ENCODE measurements at places on chromosomes 7 and 10.
A peak's percentile ranks its signal among the peaks of the same experiment; 100 is the strongest.

DNA sequence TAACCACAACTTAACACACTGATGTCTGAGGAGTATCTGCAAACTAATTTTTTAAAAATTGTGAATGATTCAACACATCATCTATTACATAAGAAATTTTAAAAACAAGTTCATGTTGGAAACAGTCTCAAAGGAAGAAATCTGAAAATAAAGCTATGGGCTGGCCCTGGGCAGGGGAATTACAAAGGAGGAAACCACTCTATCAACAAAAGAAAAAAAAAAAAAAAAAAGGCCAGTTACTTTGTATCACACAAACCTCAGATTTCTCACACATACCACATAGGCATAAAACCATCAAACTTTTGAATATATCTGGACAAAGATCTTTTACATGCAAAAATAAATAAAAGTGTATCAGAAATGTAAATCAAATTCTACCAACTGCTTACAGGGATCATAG lies 20.8 kb downstream of the TIAL1 start:
- DNase-seq: no peak

DNA sequence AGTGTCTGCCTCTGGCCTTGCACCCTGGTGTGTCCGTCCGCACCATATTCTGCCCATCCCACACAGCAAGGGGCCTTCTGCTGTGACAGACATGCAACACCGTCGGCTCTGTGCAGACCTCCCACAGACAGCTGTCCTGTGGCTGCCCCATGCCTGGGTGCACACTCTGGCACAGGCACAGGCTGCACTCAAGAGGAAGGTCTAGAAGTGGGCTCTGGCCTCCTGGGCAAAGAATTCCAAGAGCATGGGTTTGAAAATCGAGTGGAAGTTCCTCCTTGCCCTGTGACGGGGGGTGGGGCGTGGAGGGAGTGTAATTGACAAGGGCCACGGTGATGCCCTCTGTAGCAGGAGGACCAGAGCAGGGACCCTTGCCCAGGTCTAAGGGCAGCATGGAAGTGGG lies 4.3 kb upstream of the LOXL4 start:
- DNase-seq: no peak

DNA sequence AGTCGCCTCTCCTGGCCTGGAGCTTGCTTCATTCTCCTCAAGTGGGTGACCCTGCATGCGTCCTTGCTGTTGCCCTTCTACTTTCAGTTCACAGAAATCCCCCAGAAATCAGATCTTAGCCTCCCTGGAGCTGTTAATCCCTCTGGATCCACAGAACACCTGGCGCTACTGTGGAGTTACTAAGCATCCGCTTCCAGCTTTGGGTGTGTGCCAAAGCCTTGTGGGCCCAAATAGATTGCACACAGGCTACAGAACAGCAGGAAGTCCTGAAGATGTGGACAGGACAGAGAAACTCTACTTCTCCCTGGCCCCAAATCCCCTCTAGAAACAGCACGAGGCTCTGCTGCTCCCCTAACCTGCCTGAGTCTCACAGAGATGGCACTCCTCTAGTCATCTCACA lies 36.6 kb upstream of the PDLIM1 start:
- DNase-seq: peak; percentile 77

DNA sequence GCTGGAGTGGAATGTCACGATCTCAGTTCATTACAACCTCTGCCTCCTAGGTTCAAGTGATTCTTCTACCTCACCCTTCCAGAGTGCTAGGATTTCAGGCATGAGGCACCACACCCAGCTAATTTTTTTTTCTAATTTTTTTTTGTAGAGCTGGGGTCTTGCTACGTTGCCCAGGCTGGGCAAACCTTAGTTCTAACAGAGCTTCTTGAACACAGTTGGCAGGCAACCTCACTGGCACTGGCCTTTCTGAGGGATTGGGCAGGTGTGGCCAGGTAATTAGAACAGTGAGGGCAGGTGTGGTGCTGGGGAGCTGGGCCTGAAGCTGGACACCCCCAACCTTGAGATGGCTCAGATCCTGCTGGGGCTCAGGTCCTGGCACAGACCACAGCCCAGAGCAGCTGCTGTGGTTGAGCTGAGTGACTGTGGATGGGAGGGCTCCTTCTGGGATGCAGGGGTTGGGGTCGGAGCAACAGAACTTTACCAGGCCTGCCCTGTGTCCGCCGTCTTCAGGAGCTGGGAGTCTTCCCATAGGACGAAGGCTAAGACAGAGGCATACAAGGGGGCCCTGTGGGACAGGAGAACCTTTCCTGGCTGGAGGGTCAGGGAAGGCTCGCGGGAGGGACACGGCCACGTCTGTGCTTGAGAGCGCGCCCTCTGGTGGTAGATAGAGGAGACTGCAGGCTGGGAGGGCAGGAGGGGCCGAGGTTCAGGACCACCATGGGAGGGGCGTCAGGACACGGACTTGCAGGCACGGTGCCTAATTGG lies 48.2 kb downstream of the COL26A1 start:
- no peak for DNase-seq

GRCh38 chr7:87506246-87507180 lies 31.0 kb upstream of the ABCB4 start:
- no peak for DNase-seq

DNA sequence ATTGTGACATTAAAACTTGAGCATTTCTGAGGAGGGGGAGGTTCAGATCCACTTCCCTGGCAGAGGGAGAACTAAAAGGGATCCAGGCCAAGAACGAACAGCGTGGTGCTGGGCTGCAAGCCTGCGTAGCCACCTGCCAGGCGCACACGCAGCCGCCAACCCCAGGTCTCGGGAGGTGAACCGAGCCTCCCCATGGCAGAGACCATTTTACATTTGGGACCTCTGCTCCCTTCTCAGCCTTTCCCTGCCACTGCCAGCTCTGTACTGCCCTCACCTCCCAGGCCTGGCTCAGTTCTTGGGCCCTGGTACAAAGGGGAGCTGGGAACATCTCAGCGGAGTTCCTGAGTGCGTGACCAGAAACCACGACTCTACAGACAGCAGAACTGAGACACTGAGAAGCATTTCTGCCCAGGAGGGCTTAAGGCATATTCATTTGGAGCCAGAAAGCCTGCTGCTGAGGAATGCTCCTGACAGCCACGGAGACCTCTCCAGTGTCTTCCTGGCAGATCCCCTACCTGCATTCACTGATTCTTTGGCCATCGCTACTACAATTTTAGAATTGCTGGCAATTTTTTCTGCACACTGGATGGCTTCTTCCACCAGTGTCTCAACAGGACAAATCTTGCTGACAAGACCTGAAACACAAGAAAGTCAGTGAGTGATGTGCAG lies 7.6 kb downstream of the ECHS1 start:
- peak; percentile 34 for DNase-seq

GRCh38 chr10:44282626-44283300 lies 102.1 kb downstream of the CXCL12 start:
- DNase-seq: no peak

- no peak for DNase-seq
Measured at GRCh38 chr10:78476844-78477243, 443.2 kb downstream of the RPS24 start.

GRCh38 chr7:67878808-67879207 lies 882.2 kb downstream of the TYW1 start:
- DNase-seq: no peak

GRCh38 chr10:71382757-71383156 lies 14.0 kb upstream of the CDH23 start:
- no peak for DNase-seq

GRCh38 chr7:128108129-128108528 lies 76.9 kb upstream of the LRRC4 start:
- no peak for DNase-seq

GRCh38 chr10:69435966-69436520 lies 15.2 kb upstream of the TSPAN15 start:
- DNase-seq: no peak

GRCh38 chr7:47905076-47905920 lies 43.0 kb downstream of the PKD1L1 start:
- DNase-seq: no peak

- peak; percentile 61 for DNase-seq
Measured at GRCh38 chr10:71999360-72000072, 35.3 kb downstream of the CHST3 start.

- no peak for DNase-seq
Measured at GRCh38 chr7:67604461-67605386, 608.1 kb downstream of the TYW1 start.

DNA sequence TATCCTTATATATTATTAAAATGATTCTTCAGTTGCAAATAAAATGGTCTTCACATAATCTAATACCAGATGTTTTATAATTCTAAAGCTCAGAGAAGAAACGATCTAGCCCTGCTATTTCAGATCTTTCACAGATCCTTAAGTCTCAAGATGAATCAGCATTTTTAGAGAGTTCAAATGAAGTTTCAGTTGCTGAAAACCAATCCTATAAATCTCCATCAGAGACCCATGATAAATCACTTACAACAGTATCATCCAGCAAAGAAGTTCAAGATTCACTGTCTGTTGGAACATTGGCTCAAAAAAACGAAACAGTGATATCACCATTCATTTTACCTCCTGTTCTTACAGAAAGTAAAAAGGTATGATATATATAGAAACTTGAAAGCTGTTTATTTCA lies 137.0 kb downstream of the CCDC7 start:
- DNase-seq: no peak
